ENCODE measurements at places on chromosomes 3 and 15.

DNA sequence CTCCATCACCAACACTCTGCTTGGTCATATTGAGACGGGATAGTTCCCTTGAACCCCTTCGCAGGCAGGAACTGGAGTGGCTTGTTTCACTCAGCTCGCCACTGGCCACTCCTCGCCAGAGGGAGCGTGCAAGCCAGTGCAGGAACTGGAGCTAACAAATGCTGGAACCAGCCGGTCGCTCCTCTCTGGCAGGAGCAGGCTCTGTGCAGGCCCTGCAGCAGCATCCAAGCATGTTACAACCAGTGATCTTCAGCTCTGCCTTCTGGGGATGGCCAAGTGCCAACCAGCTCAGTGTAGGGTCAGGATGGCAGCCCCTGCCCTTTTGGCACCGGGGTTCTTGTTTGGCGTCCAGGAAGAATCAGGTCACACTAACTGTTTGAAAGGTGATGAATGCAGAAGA lies 329.0 kb upstream of the AZI2 start:
- DNase-seq, result no peak

DNA sequence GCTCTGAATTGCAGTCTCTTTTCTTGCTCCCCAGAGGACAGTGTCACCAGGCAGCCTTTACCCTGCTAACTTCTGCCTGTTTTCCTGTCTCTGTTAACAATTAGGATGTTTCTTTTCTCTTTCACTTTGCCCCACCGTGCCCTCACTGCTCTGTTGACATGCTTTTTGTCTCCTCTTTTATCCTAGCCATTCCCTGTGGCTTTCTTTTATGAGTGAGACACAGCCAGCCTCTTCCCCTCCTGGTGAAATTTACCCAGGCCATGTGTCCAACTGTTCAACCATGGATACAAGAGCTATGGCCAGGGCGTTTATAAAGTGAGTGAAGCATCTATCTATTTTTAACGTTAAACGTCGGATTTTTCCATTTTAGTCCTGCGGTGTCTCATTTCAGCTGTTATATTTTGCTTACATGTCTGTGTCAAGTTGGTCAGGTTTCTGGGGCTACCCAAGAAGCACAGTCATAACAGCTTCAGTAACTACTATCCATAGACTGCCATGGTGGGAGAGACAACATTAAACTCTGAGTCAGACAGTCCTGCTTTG lies 443.2 kb upstream of the AZI2 start:
- no peak for DNase-seq

GRCh38 chr3:111859061-111859973 lies at the start of gene PHLDB2:
PHLDB2 (plus strand) TSS chr3:111859265; CDS start chr3:111884078, 24,813 bp downstream.
- DNase-seq, result peak; percentile 33

DNA sequence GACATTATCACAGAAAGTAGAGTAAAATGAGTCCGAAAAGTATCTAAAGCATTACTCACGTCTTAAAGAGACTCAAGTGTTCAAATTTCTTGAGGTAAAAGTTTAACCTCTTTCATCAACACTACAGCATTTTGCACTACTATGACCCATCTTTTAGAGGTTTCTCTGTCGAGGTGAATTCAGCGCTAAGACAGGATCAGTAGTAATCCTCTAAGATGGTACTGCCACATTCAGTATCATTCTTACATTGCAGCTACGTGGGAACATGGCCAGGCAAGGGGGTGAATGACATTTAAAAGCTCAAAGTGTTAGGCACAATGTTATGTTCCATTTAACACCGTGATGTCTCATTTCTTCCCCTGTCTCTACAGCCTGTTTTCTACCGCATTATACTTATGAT lies 210.8 kb downstream of the FMN1 start:
- DNase-seq, result no peak

- DNase-seq, result no peak
Measured at GRCh38 chr3:129936757-129937156, 37.8 kb upstream of the TRH start.

DNA sequence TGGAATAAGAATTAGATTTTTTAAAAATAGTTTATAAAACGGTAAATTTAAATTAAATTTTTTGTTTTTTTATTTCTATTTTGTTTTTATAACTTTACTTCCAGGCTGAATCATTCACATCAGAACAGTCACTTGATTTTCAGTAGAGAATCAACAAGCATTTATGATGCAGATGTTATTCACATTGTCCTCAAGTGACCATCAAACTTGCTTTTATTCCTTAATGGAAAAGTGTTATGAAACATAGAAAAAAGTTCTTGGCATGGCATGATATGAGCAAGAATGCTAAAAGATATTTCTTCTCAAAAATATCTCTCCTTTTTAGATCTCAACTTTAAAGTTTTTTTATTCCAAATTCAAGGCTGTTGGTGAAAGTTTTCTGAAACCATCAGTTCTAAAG lies 70.9 kb upstream of the TGFBR2 start:
- DNase-seq, result no peak

All from stimulated activated CD4-positive, alpha-beta T cell treated with anti-CD3 and anti-CD28 coated beads, TNF-alpha, amount 100 ng/mL, for 4 hours (primary cell).